Midbrain (tissue), 1 donor: ENCODE measurements at places on chromosomes 4 and X.
A peak's percentile ranks its signal among the peaks of the same experiment; 100 is the strongest.

DNA sequence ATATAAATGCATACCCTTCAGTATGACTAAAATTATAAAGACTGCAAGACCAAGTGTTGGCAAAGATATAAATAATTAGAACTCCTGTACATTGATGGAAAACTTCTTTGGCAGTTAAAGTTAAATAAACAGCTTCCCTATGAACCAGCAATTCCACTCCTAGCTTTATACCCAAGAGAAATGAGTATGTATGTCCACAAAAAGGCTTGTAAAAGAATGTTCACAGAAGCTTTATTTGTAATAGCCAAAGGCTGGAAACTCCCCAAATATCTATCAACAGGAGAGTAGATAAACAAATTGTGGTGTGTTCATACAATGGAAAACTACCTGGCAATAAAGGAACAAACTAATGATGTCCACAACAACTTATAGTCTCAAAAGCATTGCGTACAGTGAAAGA, 184.8 kb downstream of the AMELX start:
- no peak for DNase-seq

DNA sequence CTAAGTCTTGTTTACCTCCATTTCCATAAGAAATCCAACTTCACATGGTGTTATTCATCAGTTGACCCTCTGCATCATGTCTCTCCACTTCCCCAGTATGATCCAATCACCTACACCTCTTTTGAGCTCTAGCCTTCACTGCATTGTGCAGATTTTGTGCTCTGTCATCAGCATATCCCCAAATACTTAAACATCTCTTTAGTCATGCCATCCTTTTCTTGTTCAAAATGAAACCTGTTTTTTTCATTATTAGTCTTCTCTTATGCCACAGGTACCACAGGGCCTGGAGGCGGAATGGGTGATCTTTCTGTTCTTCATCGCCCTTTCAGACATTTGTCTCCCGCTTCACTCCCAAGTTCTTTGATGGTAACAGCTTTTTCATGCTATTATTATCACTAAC, 382.7 kb upstream of the GALNTL6 start:
- DNase-seq = no peak

DNA sequence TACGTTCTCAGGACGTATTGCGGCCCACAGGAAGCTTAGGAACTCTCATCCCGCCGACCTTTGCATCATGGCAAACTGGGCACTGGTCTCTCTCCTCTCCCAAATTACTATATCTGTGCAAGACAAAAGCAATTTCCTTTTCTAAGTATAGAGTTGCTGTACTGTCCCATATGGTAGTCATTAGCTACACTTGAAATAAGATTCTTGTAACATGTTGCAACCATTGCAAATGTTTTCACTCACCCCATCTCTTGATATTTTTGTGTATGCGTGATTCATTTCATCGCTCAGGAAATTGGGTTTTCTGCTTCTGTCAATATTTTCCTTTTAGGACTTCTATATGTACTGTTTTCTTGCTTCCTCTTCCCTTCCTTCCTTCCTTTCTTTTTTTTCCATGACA, 15.7 kb downstream of the ARMCX6 start:
- no peak for DNase-seq

- no peak for DNase-seq
Observed at GRCh38 chr4:156578005-156578404, 393.6 kb downstream of the PDGFC start.

DNA sequence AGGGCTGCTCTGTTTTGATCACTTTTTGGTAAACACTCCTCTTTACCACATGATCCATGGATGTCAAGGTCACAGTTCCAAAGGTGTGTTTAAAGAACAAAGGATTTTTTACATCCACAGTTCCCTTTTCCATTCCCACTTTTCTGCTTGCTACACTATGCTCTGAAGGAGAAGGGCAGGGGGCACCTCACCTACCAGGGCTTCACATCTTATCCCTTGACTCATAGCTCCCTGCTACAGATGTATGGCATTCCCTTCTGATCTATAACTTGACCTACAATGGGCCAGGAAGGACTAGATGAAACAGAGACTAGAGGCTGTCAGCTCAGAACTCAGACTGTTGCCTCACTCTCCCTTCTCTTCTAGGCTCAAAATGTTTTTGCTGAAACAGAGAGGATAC, 233.1 kb upstream of the RPS6KA3 start:
- no peak for DNase-seq

GRCh38 chr4:70728091-70728490, 6.3 kb downstream of the RUFY3 start:
- DNase-seq = no peak

GRCh38 chrX:118603981-118604380, 108.4 kb downstream of the DOCK11 start:
- DNase-seq = peak; percentile 63

DNA sequence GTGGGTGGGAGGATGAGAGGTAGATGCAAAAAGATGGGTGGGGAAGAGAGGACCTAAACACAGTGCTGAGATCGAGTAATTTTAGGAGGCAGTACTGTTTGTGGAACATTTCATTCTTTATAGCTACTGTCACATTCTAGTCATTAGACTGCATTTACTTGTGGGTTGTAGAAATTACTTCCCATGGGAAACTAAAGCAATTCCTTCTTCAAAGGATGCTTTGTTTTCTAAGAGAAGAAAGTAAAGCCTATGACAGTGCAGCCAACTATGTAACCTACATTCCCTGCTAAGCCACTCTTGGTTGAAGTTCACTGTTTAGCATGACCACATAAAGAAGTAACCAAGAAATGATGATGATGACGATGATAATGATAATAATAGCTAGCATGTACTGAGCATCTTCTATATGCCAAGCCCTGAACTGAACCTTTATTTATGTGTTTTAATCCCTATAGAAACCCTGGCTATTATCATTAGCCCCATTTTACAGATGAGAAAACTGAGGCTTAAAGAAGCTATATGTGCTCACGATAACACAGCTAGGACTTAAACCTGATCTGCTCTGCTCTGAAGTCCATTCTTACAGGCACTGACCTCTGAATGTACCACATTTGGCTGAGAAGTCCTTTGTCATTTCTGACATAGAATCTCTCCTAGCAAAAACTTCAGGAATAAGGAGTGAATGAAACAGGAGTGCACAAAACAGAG, 114.5 kb upstream of the KIT start:
- DNase-seq = no peak

GRCh38 chrX:49725401-49725800, 29.6 kb upstream of the PAGE1 start:
- DNase-seq = no peak

- no peak for DNase-seq
Observed at GRCh38 chr4:84443523-84443922, 55.6 kb downstream of the NKX6-1 start.

DNA sequence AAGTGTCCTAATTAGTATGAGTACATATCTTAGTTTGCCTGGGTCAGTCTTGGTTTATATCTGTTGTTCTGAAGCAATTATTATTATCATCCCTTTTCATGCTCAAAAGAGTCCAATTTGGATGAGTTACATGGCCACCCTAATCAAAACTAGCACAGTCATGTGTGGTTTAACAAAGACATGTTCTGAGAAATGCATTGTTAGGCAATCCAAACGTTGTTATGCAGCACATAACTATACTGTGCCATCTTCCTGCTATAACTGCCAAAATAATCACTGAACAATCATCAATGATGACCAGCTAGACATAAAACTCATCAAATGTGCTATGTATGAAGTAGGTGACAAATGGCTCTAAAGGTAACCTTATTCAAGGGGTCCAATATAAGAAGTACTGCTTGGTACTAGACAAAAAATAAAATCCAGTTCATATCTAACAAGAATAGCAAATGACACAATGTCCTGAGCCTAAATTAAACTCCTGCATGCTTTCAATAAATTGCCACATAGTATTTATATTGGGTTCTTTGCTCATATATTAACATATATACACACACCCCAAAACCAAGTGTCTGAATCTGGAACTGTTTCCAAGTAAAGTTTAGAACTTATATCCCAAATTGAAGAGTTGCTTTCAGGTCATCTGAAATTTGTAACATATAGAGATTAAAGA, 41.9 kb downstream of the CNOT6L start:
- no peak for DNase-seq

DNA sequence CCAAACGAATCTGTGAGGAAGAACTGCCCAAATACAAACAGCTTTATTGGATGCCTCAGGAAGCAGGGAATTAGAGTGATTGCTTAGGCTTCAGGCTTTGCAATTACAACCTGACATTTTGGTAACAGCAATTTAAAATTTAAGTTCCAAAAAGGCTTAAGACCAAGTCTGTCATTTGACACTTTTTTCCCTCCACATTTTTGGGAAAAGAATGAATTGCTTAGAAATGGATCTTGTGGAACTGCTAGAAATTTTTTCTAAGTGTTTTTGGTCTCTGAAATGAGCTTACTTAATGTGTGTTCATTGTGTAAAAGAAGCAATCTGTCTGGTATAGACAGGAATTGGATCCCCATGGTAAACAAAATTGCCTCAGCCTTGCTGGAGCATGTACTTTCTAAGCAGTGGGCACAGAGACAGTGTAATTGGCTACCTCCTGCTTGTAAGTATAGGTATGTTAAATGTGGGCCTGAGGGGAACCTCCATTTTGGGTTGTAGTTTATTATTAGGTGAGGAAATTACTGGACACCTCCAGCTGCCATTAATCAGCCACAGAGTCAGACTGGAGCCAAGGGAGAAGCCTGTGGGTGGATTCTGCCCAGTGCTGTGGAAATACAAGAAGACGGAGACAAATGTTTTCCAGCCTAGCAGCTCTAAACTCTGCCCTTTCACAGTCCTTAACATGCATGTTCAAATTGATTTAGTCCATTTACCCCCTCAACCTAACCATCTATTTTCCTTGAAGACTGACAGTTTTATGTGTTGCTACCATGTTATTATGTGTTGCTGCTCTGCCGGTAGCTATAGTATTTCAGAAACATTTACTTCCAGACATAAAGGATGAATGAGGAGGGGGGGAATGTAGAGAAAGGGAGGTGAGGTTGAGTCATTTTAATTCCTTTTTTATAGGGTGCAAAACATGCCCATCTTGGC, 473.0 kb downstream of the SPRY1 start:
- no peak for DNase-seq

- no peak for DNase-seq
Observed at GRCh38 chr4:125734504-125734903, 419.7 kb downstream of the FAT4 start.

DNA sequence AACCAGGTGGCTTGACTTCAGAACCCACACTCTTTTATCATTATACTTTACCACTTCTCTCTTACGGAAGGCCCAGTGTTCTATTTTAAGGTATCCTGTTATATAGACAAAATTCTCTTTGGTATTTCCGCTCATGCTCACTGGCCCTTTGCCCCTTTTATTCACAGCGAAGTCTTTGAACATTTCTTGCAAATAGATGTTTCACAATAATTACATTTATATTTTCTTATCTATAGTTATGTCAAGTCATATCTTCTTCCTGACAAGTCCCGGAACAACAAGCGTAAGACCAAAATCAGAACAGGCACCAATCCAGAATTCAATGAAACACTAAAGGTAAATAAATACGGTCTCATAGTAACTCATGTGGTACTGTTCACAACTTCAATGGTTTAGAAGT, 102.0 kb downstream of the SYTL5 start:
- no peak for DNase-seq

GRCh38 chrX:8403988-8404387, 60.6 kb upstream of the VCX3B start:
- DNase-seq = no peak

- DNase-seq = no peak
Observed at GRCh38 chr4:134645778-134646177, 444.2 kb upstream of the PABPC4L start.

DNA sequence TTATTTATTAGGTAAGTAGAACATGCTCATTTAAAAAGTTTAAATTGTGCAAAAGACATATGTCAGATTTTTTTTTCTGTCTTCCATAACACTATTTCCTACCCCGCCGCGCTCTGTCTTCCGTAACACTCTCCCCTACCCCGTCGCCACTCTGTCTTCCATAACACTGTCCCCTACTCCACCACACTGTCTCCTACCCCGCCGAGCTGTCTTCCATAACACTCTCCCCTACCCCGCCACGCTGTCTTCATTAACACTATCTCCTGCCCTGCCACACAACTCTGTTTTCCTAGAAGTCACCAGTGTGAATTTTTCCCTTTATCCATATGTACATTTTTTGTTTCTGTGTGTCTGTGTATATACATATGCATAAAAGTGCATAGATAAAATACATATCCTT, 4.4 kb downstream of the MSMO1 start:
- DNase-seq = no peak

GRCh38 chrX:40571600-40571999, 9.2 kb upstream of the ATP6AP2 start:
- DNase-seq = no peak

DNA sequence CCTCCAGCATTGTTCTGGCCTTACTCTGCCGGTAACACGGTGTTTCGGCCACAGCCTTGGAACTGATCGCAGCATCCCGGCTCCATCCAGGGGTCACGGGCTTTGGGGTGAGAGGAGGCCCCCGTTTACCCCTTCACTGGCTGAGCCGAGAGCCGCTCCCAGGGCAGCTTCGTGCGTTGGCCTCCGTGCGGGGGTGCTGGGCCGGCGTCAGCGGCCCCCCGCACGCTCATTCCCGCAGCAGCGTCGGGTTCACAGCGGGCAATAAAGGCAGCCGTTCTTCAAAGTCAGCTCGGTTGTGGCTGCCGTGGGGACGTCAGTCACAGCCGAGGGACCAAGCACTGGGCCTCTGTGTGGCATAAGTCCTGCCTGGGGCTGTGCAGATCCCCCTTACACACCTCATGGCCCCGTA, 25.3 kb upstream of the PLCXD1 start:
- no peak for DNase-seq

DNA sequence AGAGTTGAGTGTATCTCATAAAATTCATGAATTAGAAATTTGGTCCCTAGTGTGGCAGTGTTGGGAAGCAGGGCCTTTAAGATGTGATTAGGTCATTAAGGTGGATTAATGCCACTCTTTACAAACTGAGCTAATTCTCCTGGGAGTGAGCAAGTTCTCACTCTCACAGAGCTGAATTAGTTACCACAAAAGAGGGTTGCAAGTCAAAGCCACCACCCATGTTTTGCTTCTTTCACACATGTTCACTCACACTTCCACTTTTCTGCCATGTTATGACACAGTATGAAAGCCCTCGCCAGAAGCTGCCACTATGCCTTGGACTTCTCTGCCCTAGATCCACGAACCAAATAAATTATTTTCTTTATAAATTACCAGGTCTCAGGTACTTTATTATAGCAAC, 332.1 kb downstream of the ARAP2 start:
- DNase-seq = no peak

DNA sequence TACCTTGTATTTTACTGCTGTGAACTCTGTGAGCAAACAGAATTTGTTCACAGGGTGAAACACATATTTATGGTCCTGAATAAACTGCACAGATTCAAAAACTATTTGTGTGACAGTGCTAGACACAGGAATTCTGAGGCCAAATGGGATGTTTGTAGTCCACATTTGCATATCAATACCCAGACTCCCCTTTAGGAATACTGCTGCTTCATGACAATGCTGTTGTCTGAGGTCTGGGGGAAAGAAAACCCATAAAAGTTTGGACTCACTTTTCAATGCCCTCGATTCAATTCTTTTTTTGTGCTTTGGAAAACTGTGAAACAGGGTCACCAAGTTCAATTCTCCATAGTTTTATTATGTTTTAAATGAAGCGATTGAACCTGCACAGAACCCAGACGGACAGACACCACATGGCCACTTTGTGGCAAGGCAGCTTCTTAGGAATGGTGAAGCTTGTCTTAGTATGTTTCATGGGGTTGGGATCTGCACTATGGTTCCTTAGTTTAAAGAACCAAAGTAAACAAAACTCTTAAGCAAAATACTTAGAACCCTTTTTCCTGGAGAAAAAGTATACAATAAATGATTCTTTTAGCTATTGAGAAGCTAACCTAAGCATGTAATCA, 92.3 kb upstream of the MAD2L1 start:
- no peak for DNase-seq
